Muscle of leg (tissue), 16 donors: ENCODE measurements at places on chromosomes 6 and 20.

- DNase-seq = peak; percentile 90
Measured at GRCh38 chr6:44216677-44217331, at the start of gene MYMX. TSS of gene MYMX (plus strand) at chr6:44216926. CDS start at chr6:44217472, 546 bp downstream.

DNA sequence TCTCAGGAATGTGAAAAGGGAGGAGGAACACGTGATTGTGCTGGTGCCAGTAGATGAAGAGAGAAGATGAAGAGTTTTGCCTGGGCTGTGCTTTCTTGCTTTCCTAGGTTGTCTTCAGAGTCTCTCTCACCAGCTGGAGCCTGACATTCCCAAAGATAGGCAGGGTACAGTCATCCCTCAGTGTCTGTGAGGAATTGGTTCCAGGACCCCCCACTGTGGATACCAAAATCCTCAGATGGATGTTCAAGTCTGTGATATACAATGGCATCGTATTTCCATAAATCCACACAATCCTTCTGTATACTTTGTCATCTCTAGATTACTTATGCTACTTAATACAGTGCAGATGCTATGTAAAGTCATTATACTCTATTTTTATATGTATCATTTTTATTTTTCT, 113.5 kb downstream of the SAMD5 start:
- DNase-seq = no peak

DNA sequence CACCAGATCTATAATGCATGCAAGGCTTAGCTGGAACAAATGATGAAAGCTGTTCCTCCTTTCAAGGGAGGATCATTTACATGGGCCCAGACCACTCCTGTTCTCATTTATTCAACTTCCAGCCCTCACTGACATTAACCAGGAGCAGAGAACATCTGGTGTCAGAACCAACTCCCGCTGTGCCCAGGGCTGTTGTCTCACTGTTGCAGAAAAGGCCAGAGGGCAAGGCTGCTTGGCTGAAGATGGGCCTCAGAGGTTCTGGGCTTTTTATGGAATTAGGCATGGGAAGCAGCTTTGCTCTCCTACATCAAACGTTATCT, 164.2 kb downstream of the GMPR start:
- DNase-seq = peak; percentile 83

DNA sequence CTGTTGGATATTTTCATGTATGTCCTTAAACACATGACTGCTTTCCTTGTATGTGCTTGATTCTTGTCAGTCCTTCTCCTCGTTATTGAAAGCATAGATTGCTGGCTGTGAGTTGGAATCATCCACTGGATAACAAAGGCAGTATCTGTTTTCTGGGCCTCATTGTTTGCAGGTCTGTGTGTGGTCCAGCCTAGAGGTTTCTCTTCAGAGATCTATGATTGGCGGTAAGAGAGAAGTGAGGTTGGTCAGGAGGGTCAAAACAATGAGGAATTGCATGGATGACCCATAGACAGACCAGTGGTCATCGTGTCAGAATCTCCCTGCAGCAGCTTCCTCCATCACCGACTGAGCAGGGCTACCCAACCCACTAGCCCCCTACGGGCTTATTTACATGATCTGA, 915.0 kb downstream of the KIF16B start:
- DNase-seq = peak; percentile 11

DNA sequence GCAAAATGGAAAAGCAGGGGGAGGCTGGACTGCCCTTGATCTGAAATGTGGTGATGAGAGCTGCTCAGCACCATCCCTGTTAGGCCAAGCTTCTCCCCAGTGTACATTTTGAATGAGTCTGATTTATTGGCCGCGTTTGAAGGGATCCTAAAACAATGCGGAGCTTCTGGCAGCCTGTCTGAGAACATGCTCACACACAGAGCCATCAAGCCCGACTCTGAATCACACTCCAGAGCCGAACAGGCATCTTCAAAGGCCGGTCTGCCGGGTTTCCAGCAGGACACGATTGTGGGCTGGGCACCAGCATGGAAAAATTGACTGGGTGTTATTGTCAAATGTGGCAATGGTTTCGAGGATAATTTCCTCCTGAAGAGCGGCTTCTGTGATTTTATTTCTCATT, 235.9 kb downstream of the TFAP2C start:
- peak; percentile 9 for DNase-seq

DNA sequence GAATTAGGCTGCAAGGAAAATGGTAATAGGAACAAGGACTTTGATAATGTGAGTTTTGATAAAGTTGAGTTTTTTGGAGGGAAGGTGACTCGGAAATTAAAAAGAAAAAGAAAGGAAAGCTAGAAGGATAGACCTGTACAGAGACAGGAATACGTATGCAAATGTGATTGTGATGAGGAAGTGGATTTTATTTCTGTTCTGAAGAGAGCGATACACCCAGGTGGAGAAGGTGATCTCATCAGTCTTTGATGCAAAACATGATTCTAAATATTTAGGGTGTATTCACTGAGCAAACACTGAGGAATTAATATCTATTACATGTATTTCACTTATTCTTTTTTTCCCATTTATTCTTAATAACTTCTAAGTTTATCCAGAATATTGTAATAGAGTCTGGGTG, 9.2 kb upstream of the PLEKHG1 start:
- DNase-seq = no peak

DNA sequence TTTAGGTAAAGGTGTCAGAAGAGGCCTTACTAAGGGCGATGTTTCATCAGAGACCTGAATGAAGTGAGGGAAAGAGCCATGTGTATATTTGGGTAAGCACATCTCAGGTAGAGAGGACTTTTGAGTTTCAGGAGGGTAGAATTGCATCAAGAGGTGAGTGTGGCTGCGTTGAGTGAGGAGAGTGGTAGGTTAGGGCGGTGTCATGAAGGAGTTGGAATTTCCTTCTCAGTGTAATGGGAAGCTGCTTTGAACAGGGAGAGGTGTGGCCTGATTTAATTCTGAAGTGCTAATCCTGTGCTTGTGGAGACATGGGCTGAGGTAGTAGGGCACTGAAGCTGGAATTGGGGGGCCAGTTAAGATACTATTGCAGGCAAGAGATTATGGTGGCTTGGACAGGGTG, 53.9 kb downstream of the IGF2R start:
- DNase-seq = no peak

GRCh38 chr6:88442737-88443136, 276.6 kb upstream of the CNR1 start:
- no peak for DNase-seq

GRCh38 chr6:68911334-68911733, 276.3 kb downstream of the ADGRB3 start:
- DNase-seq = no peak

GRCh38 chr20:17969278-17969883, 563 bp downstream of the MGME1 start:
- peak; percentile 69 for DNase-seq

DNA sequence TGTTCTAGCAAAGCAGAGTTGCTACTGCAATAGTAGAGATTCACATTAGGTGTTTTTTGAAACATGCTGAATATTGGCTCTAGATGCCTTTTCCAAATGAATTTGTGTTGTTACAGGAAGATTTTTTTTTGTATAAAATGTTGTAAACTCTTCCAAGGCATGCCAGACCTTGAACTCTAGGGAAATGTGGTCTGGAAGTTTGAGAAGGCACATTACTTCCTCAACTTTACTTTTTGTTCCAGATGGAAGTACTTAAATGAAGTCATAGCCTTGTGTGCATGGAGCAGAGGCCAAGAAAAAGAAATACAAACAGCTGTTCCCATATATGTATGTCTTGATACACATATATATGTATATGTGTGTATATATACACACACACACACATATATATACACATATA, 585.7 kb upstream of the MARCKS start:
- peak; percentile 99 for DNase-seq

DNA sequence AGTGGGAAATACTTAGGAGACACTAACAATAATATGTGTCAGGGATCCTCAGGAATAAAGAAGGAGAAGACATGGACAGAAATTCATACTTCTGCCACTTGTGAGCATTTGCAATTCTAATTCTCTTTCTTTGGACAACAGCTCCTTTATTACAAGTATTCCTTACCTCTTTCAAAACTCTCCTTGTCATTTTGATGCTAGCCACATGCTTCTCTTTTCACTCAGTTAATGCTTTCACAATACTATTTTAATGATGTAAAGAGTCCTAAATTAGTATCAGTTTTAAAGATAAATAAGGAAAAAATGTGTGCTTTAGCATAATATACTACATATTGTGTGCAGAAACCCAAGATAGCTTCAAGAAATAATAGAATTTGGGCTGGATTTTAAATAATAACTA, 62.5 kb downstream of the AHI1 start:
- no peak for DNase-seq

DNA sequence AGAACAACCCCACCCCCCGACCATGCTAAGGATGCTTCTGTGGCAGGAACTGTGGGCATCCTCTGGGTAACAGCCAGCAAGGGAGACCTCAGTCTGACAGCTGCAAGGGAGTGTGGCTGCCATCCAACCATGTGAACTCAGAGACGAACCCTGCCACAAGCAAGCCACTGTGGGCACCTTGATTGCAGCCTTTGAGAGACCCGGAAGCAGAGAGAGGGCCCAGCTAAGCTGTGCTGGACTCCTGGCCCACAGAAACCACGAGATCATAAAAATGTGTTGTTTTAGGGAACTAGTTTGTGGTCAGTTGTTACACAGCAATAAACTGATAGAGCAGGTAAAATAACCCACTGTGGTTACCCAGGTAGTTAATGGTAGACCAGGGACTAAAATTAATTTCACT, 414.6 kb downstream of the CDH26 start:
- DNase-seq = peak; percentile 50

DNA sequence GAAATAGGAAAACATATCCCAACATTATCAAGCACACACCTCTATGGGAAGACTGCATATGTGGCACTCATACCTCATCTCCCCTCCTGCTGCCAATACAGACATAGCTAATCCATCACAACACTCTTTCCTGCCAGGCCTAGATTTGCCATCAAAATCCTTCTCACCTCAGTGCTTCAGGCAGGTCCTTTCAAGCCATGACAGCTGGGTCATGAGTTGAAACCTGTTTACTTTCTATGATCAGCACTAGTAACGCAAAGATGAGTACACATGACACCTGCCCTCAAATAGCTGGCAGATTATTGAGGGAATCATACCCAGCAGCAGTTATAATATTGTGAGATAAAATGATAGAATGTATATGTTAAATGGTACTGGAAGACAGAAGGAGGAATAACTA, 183.1 kb downstream of the AIG1 start:
- DNase-seq = no peak

- no peak for DNase-seq
Measured at GRCh38 chr20:16050366-16050765, 522.9 kb downstream of the KIF16B start.

DNA sequence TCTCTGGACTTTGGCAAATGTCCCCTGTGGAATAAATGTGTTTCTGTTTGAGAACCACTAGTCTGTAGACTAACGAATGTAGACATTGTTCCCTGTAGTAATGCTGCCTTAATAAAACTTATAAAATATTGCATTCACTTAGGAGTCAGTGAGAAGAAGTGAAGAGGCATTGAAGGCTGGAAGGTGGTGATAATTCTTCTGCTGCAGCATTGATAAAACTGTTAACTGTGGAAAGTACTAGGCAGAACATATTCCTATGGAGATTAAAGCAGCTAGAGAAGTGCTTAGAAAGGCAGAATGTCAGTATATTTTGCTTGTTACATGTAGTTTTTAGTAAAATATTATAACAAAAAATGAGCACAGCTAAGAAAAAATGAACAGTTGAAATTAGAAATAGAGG, 4.8 kb downstream of the PGK2 start:
- no peak for DNase-seq

GRCh38 chr20:61875221-61875885, 190.3 kb downstream of the TAF4 start:
- no peak for DNase-seq

DNA sequence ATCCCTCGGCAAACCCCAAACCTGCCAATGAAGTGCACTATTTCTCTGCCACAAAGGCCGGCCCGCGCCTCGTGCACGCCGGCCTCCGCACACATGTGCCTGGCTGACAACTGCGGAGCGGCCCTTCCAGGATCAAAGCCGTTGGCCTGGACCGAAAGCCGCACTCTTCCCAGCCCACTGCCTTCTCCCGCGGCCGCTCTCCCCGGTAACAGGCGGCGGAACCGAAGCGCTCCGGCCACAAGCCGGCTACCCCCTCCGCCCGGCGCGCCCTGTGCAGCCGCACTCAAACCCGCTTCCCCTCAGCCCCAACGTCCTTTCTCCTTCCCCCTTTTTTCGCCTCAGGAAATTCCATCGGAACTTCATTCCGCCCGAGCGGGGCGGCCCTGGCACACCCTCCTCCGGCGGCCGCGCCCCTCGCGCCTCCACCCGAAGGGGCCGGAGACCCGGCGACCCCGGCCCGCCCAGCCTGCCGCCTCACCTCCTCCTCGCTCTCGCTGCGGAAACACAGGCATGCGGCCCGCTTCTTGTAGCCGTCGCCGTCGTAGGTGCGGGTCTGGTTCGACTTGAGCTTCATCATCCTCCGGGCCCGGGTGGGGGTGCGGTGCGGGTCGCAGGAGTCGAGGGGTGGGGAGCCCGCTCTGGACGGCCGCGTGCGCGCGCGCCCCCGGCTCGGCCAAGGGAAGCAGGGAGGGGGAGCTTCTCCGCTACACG, 528 bp downstream of the NUDT3 start:
- DNase-seq = peak; percentile 78

DNA sequence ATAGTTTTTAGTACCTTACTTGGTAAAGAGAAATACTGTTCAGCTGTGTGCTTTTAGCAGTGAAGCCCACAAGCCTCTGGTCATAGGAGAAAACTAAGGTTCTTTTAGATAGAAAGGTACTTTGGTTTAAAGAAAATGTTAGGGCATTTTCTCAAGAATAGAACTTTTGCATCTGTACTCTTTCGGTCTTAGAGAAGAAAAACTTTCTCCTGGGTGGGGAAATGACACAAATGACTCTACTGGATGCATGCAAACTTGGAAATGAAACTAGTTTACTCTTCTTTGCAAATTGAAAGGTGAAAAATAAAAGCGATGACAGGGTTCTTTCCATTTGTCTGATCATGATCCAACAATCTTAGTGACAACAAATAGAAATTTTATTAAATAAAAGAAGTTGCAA, 2.1 kb upstream of the TMEM217 start:
- DNase-seq = no peak

DNA sequence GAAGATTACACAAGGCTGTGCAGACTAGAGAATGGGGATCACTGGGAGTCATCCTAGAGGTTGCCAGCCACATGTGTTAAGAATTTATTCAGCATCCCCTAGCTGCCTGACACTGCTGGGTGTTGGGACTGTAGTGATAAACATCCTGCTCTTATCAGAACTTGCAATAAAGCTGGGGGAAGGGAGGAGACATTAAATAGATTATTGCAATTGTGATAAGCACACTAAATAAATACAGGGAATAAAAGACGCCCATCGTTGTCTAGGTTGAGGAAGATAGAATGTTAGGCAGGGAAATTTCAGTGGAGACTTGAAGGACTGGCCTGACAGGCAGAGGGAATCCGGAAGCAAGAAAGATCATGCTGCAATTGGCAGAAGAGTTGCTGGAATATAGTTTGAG, 33.2 kb upstream of the TRAM2 start:
- no peak for DNase-seq

DNA sequence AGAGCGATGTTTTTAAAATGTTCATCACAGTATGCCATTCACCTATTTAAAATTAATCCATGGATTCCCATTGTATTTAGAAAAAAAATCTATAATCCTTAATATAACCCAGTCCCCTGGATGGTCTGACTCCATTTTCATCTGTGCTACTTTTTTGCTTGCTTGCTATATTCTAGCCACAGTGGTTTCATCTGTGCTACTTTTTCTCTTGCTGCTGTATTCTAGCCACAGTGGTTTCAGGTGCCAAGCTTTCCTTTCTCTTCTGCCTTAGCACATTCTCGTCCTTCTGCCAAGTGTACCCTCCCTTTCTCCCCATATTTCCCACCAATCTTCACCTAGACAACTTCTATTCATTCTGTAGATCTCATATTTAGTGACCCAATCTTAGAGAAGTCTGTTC, 33.3 kb upstream of the SOX4 start:
- DNase-seq = no peak

- no peak for DNase-seq
Measured at GRCh38 chr20:20566516-20566915, 145.9 kb downstream of the RALGAPA2 start.
